ENCODE measurements at places on chromosomes 3 and 15.
A peak's percentile ranks its signal among the peaks of the same experiment; 100 is the strongest.

DNA sequence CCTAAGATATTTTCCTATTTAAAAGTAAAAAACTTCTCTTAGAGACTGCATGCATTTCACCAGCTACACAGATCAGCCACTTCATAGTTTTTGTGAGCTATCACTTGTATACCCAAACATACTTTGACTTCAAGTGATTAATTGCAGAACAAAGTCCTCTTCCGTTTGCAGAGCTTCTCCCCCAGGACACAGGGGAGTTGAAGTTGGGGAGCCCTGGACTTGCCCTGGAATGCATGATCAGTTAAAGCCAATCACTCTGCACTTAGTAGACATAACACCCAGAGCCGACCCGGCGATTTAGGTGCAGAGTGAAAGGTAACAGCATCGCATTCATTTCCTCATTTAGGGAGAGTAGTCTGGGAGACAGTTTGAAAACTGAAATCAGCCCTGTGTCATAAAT lies 70.1 kb downstream of the GREM1 start:
- no peak for DNase-seq

DNA sequence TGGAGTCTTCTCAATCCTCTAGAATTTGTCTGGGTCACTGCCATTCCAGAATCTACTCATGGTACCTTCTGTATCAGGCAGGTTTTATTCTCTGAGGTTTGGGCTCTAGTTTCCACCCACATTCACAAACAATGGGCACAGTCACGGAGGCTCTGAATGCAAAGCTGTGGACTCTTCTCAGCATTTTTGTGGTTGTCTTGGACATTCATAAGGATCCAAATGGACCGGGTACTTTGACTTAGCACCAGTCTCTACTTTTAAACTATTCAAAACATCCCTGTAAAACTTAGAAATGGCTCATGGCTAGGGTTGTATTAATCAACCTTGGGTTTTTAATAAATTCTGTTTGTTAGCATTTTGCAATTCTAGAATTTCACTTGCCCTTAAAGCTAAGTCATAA lies 277.9 kb upstream of the THBS1 start:
- no peak for DNase-seq

DNA sequence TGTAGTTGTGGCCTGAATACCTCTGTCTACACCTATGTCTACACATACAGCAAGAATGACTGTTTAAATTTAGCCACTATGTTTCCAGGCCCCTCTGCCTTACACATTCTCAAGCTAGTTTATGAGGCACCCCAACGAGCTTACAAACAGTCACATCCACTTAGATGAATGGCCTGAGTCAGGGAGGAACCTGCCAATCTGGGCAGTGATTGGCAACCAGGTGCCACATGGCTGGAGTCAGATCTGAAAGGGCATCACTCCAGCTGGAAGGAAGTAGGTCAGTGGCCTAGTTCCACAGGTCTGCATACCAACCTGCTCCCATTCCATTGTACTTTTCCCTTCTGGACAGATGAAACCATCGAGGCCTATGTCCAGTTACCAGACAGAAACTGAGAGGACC lies 136.3 kb downstream of the FOXP1 start:
- DNase-seq = no peak

DNA sequence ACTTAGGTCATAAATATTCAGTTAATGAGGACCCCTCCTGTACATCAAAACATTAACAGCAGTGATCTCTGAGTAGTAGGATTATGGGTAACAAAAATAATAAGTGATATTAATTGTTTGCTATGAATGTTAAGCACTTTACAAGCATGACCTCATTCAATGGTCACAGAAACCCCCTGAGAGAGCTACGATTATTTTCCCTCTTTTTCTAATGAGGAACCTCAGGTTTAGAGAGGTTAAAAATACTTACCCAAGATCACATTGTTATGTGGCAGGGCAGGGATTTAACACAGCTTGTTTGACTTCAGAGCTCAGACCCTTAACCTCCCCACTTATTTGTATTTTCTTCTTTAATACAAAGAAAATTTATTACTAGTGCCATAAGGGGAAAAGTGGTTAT lies 228.2 kb downstream of the TBL1XR1 start:
- DNase-seq = no peak

DNA sequence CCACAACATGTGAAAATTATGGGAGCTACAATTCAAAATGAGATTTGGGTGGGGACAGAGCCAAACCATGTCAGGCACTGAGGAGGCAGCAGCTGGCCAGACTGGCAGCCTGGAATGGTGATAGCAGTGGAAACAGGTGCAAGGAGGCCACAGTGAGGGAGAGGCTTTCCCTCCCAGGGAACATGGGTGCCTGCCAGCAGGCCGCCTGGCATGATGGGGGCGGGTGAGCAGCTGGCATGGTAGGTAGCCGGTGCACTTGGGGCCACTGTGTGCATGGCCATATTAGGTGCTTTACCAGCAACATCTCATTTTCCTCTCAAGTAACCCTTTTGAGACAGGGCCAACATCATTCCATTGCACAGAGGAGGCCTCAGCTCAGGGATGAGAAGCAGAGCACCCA lies 18.3 kb upstream of the MRPS22 start:
- DNase-seq = no peak

GRCh38 chr3:83928903-83929302 lies 1029.9 kb upstream of the CADM2 start:
- no peak for DNase-seq

DNA sequence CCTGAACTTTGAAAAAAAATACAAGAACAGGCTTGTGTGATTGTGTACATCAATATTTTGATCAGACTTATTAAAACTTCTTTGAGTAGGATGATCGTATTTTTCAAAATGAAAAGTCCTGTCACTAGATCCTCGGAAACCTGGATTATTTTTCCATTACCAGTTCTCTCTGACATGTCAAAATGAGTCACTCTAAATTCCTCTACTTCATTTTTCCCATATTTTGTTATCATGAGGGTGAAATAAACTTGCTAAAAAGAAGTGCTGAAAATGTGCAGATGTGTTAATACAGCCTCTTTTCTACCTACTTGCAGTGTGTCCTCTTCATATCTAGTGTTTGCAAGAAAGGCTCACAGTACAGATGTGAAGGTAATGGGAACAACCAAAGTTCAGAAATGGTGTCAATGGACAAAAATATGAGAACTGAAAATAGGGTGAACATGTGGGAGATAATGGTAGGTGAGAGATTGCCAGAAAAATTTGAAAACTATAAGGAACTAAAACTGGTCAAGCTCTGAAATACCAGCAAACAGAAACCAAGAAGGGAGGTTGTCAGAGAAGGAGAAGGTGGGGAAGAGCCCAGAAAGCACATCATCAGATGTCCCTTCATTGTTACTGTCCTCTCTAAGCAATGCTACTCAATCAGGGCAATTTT lies 108.2 kb downstream of the EOMES start:
- no peak for DNase-seq

- no peak for DNase-seq
Measured at GRCh38 chr3:46286947-46287565, 44.8 kb downstream of the CCR3 start.

GRCh38 chr3:5012367-5012766 lies 33.1 kb downstream of the BHLHE40 start:
- no peak for DNase-seq

GRCh38 chr3:182973047-182973446 lies 7.3 kb downstream of the DCUN1D1 start:
- no peak for DNase-seq

- DNase-seq = no peak
Measured at GRCh38 chr3:47017504-47018268, 38.2 kb downstream of the NBEAL2 start.

DNA sequence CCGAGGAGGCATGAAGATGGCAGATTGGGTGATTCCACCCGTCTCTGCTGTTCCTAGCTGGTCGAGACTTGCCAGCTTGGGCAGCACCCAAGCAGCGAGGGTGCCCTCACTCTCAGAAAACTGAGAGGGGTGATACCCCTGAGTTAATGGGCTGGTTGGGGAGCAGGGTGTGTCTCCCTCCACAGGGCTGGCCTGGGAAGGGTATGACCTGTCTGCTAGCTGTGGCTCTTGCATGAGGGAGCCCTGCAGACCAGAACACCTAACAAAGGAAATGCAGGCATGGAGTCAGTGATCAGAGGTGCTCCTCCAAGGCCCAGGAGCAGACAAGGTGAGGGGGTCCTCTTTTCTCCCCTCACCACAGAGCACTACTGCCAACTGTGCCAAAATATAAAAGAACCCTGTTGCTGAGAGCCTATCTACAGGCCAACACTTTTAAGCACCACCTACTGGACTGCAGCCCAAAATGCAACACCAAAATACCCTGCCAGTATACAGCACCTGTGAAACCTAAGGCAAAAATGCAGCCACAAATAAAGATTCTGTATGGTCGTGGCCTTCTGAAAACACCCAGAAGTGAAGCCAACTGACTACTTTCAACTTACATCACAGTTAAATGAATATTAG lies 35.8 kb upstream of the PPM1L start:
- DNase-seq = no peak

DNA sequence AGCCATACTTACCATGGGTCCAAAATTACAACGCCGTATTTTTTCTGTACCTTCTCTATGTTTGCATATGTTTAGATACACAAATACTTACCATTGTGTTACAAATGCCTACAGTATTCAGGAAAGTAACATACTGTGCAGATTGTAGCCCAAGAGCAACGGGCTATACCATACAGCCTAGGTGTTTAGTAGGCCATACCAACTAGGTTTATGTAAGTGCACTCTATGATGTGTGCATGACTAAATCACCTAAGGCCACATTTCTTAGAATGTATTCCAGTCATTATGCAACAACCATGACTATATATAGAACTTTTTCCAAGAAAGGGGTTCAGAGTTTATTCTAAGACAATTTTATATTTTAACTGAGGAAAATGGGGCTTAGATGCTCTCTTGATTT lies 411.7 kb downstream of the MAGI1 start:
- no peak for DNase-seq

DNA sequence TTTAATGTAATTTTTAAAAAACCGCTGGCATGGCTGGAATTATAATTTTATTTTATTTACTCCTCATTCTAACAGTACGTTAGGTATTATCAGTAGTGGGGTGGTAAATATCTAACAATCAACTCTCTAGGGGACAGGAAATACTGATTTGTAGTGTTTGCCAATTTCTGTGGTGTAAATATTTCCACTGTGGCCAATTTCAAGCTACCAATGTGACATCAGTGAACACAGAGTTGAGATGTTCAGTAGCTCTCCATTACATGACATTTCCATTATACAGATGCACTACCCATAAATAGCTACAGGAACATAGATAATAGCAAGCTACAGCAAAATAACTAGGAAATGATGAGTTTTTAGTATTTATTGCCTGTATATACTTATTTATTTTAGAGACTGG lies 10.0 kb upstream of the ARL8B start:
- DNase-seq = no peak

GRCh38 chr3:2735392-2735894 lies 374.7 kb downstream of the IL5RA start:
- no peak for DNase-seq

- DNase-seq = no peak
Measured at GRCh38 chr15:31268911-31269784, 57.5 kb upstream of the KLF13 start.

GRCh38 chr3:43729707-43730414 lies 39.1 kb downstream of the ABHD5 start:
- DNase-seq = no peak

- DNase-seq = no peak
Measured at GRCh38 chr15:26051761-26052675, 188.9 kb upstream of the ATP10A start.

- peak; percentile 93 for DNase-seq
Measured at GRCh38 chr3:72447059-72447946, 400.9 kb downstream of the SHQ1 start.

DNA sequence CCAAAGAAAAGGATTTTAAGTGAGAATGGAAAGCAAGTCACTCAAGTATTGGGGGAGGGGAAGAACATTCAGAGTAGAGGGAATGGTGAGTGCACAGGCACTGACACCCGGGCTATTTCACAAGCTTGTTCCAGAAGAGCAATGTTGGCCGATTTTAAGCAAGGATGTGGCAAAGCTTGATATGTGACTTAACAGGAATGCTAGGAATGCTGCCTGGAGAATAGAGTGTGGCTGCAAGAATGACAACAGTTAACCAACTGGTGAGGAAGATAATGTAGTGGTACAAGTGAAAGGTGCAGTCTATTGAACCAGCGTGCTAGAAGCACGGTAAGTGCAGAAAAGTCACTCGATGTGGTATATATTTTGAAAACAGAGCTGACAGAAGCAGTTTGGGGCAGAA lies 6.2 kb upstream of the CCDC80 start:
- no peak for DNase-seq

DNA sequence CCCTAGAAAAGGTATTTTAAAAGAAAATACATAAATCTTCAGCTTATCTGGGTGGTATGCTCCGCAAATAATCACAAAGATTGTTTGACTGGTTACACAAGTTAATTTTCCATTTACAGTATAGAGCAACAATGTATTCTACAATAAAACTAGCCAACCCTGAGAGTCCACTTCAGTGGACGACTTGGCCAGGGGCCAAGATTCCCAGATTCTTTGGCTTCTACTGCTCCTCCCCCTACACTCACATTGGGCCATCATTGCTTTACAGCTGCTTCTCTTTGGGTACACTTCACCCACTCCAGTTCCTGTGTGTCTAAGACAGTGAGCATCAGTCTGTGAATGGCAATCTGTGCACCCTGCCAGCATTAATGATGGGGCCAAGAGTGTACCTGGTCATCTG lies 17.2 kb upstream of the PRICKLE2 start:
- DNase-seq = no peak

- DNase-seq = no peak
Measured at GRCh38 chr15:73601451-73602445, 31.4 kb downstream of the NPTN start.

DNA sequence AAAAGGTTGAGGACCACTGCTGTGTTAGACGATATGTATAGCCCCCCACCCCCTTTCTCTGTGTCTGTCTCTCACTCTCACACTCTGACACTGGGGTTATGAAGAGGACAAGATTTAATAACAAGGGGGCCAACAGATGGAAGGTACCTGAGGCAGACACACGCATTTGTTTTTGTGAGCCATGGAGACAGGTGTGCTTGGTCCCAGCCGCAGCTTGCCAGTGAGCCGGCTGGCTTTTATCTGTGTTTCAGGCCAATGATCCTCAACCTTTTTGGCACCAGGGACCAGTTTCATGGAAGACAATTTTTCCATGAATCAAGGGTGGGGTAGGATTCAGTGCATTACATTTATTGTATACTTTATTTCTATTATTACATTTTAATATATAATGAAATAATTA lies 394.9 kb upstream of the RGMA start:
- no peak for DNase-seq

DNA sequence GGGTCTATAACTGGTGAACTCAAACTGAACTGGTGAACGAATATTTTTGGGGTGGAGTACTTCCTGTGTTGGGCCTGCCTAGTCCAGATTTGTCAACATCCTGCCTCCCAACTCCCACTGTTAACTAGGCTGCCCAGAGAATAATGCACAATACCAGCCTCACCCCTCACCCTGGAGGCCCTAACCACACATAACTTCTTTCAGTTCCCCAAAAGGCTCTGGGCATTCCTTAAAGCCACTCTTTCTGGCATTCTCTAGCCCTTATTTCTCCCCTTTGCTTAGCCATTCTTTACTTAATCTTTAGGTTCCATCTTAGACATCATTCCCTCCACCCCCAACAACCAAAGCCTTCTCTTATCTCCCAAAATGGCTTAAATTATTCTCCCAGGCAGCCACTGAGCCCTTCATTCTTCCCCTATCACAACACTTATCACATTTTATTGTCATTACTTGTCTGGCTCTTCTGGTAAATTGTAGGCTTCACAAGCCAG lies 9.1 kb upstream of the SEC11A start:
- DNase-seq = no peak

- DNase-seq = no peak
Measured at GRCh38 chr3:34065901-34066300, 267.5 kb downstream of the PDCD6IP start.

Data from stimulated activated CD4-positive, alpha-beta T cell treated with anti-CD3 and anti-CD28 coated beads, Interleukin-15, amount 100 ng/mL, for 1 hour (primary cell).